Right atrium auricular region (tissue), 2 donors: ENCODE measurements at places on chromosomes 2 and 18. TPM values are rescaled to one million over a fixed set of nuclear protein-coding genes. Genes with fewer than 3 reads are reported as not detected.

The NT5C1B gene
- not detected for total RNA-seq

The MSTN gene
- 0.19 TPM for total RNA-seq

The DLX2 gene
- total RNA-seq, result not detected

DNA sequence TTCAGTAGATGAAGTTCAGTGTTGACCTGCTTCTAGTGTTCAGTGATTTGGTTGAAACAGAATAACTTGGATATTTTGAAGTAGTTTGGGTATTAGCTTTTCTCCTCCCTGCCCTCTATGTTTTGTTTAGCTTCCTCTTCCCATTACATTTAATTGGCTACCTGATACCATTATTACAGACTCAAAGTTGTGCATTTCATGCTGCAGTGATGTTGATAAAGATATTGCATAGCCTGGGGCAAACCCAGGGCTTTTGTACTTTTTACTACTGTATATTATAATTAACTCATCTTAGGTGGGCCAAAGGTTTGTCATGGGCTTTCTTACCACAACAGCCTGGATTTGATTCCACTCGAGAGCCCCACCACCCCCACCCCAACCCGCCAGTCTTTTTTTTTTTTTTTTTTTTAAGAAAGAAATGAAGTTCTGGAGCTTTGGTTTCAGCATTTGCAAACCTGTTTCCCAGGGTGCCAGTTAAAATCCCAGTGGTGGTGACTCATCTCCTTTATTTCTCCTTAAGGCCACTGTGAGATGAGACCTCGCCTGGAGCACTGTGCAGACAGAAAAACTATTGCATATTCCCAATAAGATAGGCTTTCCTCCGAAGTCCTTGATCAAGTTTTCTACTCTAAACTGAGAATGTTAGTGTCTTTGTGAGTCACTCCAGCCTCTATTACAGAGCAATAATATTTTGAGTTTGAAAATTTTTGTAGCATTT, 393.7 kb upstream of the FANCL start:
- no peak for DNase-seq

DNA sequence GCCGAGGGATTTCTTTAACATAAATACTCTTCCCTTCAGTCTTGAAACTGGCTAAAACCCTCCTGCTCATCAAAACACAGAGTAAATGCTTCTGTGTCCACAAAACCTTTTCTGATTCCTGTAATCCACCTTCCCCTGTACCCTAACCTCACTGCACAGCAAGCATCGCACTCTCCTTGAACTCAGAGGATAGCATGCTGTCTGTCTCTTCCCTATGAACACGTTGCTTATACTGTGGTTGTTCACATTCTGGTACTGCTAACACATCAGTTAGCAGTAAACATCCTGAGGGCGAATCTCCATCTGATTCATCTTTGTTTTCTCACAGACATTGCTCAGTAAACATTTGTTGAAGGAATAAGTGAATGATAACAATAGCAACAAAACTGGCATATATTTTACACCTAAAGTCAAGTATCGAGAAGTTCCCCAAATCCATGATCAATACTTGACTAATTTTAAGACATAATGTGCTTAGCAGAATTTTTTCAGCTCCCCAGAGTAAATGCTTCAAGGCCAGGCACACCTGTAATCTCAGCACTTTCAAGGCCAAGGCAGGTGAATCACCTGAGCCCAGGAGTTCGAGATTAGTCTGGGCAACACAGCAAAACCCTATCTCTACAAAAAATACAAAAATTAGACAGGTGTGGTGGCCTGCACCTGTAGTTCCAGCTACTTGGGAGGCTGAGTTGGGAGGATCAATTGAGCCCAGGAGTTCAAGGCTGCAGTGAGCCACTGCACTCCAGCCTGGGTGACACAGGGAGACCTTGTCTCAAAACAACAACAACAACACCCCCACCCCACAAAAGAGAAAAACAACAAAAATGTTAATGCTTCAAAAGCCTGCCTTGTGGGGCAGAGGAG, 45.6 kb upstream of the LPIN2 start:
- DNase-seq, result peak; percentile 36

GRCh38 chr2:172484253-172484652, 56.9 kb downstream of the ITGA6 start:
- DNase-seq, result no peak

GRCh38 chr2:182426082-182426917, 536 bp downstream of the PDE1A start:
- DNase-seq, result no peak

DNA sequence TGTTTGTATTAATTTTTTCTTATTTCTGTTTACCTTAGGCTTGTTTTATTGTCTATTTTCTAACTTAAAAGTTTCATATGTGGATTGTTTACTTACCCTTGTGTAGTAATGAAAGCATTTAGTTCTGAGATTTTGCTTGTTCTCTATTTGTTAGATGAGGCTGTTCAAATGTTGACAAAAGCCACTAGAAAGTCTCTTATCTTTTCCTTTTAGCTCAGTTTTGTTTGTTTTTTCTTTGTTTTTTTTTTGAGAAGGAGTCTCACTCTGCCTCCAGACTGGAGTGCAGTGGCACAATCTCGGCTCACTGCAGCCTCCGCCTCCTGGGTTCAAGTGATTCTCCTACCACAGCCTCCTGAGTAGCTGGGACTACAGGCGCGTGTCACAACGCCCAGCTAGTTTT, 30.9 kb downstream of the USP14 start:
- no peak for DNase-seq

- DNase-seq, result no peak
Measured at GRCh38 chr2:118932949-118933348, 9.0 kb upstream of the MARCO start.

- no peak for DNase-seq
Measured at GRCh38 chr2:49837561-49838293, 683.4 kb upstream of the FSHR start.

DNA sequence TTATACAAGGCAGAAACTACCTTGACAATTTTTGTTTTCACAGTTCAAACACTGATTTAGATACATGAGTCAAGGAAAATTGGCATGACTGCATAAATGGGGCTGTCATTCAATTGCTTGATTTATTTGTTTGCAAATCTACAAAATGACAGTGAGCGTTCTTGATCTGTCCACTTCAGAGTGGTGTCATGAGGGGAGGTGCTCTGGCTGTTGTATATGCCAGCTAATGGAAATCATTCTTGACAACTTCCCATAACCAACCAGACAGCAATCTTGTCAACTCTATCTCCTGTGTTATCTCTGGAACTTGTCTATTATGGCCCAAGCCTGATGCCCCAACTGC, 120.6 kb upstream of the UGP2 start:
- no peak for DNase-seq

GRCh38 chr2:1799174-1799573, 54.9 kb upstream of the PXDN start:
- no peak for DNase-seq

- DNase-seq, result no peak
Measured at GRCh38 chr2:147844697-147845410, at the start of gene ACVR2A. Gene ACVR2A (plus strand): TSS chr2:147845029. CDS start chr2:147845153, 124 bp downstream.

GRCh38 chr2:27121906-27122305, 1.7 kb upstream of the ABHD1 start:
- DNase-seq, result no peak

DNA sequence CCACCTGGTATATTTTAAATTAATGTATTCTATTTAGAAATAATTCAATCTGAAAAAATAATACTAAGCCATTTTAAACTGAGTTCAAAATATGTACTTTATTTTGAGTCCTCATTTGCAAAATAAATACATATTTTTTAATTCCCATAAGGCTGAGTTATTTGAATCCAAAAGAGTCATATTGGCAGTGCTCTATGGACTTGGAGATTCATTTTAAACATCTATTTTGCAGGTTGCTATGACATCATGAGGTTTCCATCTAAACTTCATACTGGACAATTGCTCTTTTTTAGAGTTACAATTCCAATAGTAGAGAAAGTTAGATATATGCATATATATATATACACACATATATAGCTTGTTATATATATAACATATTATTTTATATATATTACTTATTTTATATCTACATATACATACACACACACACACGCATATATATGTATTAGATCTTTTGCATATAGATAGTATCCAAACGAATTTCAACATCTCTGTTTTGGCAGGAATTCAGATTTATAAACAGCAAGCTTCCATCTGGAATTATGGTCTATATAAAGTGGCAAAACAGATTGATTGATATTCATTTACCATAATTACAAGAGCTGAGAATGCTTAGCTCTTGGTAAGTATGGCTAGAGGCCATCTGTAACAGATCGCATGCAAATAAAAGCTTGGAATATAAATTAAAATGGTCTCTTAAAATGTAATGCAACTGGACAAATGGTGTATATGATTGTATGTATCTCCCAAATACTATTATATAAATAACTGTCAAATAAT, 34.9 kb downstream of the NOL4 start:
- no peak for DNase-seq

GRCh38 chr2:120732506-120733237, 3.0 kb upstream of the GLI2 start:
- peak; percentile 34 for DNase-seq

GRCh38 chr2:96703021-96703751, 36.7 kb downstream of the LMAN2L start:
- no peak for DNase-seq
